ENCODE measurements at places on chromosomes 4 and X.

GRCh38 chr4:74755486-74755885 is 38.8 kb downstream of the BTC start:
- no peaks in the 10 kb centered on the region for H3K4me1 ChIP-seq
- no peaks in the 10 kb centered on the region for H3K36me3 ChIP-seq
- no peak for DNase-seq
- H3K27ac ChIP-seq = no peak overlapping the region
- H3K27me3 ChIP-seq = no peaks in the 10 kb centered on the region

GRCh38 chr4:163166041-163166579 is 580 bp downstream of the NAF1 start:
- DNase-seq = peak; percentile 66
- H3K36me3 ChIP-seq = peaks cover 13% of the 10 kb centered on the region
- H3K4me3 ChIP-seq = peak overlapping the region; percentile 61

GRCh38 chrX:36974911-36975310 is 33.3 kb upstream of the FAM47C start:
- H3K27ac ChIP-seq = no peak overlapping the region
- no peak overlapping the region for H3K4me3 ChIP-seq
- H3K36me3 ChIP-seq = no peaks in the 10 kb centered on the region
- DNase-seq = no peak
- no peaks in the 10 kb centered on the region for H3K27me3 ChIP-seq

- H3K36me3 ChIP-seq = no peaks in the 10 kb centered on the region
- no peak overlapping the region for H3K4me3 ChIP-seq
- no peaks in the 10 kb centered on the region for H3K27me3 ChIP-seq
- H3K27ac ChIP-seq = no peak overlapping the region
- no peak for DNase-seq
These were observed 6.5 kb upstream of the SMARCA1 start for GRCh38 chrX:129529685-129530281.

- peaks cover 7% of the 10 kb centered on the region for H3K4me1 ChIP-seq
- peak; percentile 69 for DNase-seq
- no peak overlapping the region for H3K4me3 ChIP-seq
- no peaks in the 10 kb centered on the region for H3K27me3 ChIP-seq
- no peak overlapping the region for H3K27ac ChIP-seq
These were observed 8.9 kb upstream of the RENBP start for GRCh38 chrX:153953342-153953830.

GRCh38 chr4:154003378-154003777 is 214.5 kb upstream of the SFRP2 start:
- H3K36me3 ChIP-seq = no peaks in the 10 kb centered on the region
- no peaks in the 10 kb centered on the region for H3K27me3 ChIP-seq
- H3K27ac ChIP-seq = no peak overlapping the region
- DNase-seq = no peak
- no peaks in the 10 kb centered on the region for H3K4me1 ChIP-seq

DNA sequence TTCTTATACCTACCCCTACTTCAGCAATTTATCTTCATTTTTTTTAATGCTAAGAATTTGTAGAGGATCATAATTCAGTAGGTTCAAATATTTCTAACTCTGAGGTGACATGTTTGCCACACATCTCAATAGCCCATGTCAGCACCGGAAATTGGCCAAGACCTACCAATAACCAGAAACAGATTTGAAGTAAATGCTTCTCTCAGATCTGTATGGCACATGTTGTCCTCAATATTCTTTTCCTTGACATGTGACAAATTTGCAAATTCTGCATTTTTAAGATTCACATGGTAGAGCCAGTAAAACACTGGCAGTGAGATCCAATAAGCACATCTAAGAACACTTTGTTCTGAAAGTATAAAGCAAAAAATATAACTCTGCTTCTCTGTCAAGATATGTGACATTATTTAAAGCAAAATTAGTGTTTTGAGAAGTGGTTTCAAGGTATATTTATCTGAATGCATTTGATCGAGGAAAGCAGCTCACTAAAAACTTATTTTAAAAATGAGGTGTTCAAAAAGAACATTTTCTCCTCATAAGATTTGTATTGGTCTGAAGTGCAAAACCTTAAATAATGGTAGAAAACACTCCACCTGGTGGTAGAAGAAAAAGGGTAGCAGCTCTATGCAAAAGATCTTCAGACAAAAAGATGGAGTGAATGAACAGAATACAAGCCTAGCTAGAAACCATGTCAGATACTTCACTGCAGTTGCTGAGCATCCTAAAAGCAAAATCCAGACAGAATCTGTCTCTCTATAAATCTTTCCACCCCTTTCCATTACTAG is 513.8 kb upstream of the FAM241A start:
- DNase-seq = no peak
- H3K4me3 ChIP-seq = no peak overlapping the region
- no peaks in the 10 kb centered on the region for H3K36me3 ChIP-seq
- no peaks in the 10 kb centered on the region for H3K27me3 ChIP-seq
- no peaks in the 10 kb centered on the region for H3K4me1 ChIP-seq
- H3K27ac ChIP-seq = no peak overlapping the region

DNA sequence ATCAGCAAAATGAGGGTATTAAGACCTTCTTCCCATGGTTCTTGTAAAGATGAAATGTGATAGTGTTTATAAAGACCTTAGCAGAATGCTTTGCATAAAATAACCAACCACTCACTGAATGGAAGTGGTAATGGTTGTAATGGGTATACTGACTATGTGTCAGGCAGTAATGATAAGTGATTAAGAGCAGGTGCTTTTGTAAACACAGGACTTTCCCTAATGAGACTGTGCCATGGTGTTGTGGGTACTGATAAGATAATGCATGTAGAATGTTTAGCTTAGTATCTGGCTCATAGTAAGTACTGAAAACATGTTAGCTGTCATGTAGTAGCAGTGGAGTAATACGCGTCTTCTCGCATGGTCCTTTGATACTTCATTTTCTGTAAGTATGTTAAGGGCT is 6.9 kb downstream of the LSM6 start:
- H3K4me1 ChIP-seq = peaks cover 25% of the 10 kb centered on the region
- H3K27me3 ChIP-seq = no peaks in the 10 kb centered on the region
- DNase-seq = no peak
- H3K36me3 ChIP-seq = peaks cover 9% of the 10 kb centered on the region

DNA sequence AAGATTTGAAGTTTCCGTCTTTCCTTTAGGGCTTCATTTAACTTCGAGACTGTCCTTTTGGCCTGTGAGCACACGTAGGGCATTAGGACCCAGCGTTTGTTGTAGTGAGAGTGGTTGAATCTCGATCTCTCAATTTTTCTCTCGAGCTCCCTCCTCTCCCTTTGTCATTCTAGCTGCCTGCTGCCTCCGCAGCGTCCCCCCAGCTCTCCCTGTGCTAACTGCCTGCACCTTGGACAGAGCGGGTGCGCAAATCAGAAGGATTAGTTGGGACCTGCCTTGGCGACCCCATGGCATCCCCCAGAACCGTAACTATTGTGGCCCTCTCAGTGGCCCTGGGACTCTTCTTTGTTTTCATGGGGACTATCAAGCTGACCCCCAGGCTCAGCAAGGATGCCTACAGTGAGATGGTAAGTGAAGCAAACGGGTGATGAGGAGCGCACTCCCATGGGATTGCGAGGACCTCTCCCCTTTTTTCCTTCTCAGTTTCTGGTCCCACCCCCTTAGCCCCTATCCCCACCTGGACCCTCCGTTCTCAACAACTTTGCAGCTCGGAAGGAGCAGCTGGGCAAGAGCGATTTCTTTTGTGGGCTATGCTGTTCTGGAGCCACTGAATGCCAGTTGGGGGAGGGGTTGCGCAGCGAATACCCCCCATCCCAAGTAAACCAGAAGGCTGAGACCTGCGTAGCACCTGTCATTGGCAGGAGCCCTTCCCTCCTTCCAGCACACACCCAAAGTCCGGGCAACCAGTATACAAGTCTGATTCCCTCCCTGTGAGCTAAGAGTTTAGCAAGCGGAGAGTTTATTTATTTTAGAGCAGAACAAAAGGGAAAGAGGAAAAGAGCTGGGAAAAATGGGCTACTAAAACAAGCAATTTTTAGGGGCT is at the start of gene TMEM35A:
TMEM35A (plus strand) TSS at position 164 of the 883 bp plus-strand sequence; CDS start at position 288, 124 bp downstream.
- no peak within 1 kb of the TSS for H3K27ac ChIP-seq
- no peaks in the 10 kb centered on the region for H3K36me3 ChIP-seq
- no peaks in the 10 kb centered on the region for H3K27me3 ChIP-seq
- H3K4me1 ChIP-seq = no peaks in the 10 kb centered on the region
- no peak within 1 kb of the TSS for H3K4me3 ChIP-seq
- DNase-seq = no peak
